Esophagus squamous epithelium (tissue), 5 donors: ENCODE measurements at places on chromosomes 5 and 9.

GRCh38 chr5:40027400-40027799 is 602.6 kb upstream of the DAB2 start:
- no peak for DNase-seq

GRCh38 chr5:52808316-52808901 is 20.7 kb downstream of the ITGA1 start:
- DNase-seq: no peak

GRCh38 chr5:56450766-56451165 is 217.6 kb upstream of the ANKRD55 start:
- no peak for DNase-seq

DNA sequence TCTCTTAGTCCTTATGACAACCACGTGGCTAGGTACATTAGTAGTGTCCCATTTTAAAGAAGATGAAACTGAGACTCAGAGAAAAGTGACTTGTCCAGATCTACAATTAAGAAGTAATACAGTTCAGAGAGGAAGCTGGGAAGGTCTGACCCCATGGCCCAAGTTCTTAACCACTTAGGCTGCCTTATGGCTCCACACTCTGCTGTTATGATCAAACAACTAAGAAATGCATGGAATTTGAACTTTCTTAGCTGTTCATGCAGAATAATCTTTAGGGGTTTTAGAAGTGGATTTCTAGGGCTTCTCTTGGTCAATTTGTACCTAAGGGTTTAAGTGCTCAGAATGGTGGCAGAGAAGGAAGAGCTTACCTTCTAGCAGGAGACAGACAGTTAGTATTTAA is 128.0 kb upstream of the MSX2 start:
- no peak for DNase-seq

GRCh38 chr9:127854184-127854806 is at the start of gene ENG:
Gene ENG (minus strand): TSS chr9:127854658. CDS start chr9:127854355, 303 bp downstream.
- no peak for DNase-seq

- DNase-seq: no peak
Measured at GRCh38 chr5:157047898-157048297, 11.0 kb downstream of the HAVCR1 start.

- no peak for DNase-seq
Measured at GRCh38 chr5:111997308-111997707, 240.3 kb upstream of the NREP start.

- DNase-seq: no peak
Measured at GRCh38 chr9:70205366-70206020, 53.3 kb upstream of the SMC5 start.

GRCh38 chr5:96350678-96351077 is 82.4 kb downstream of the PCSK1 start:
- DNase-seq: no peak

DNA sequence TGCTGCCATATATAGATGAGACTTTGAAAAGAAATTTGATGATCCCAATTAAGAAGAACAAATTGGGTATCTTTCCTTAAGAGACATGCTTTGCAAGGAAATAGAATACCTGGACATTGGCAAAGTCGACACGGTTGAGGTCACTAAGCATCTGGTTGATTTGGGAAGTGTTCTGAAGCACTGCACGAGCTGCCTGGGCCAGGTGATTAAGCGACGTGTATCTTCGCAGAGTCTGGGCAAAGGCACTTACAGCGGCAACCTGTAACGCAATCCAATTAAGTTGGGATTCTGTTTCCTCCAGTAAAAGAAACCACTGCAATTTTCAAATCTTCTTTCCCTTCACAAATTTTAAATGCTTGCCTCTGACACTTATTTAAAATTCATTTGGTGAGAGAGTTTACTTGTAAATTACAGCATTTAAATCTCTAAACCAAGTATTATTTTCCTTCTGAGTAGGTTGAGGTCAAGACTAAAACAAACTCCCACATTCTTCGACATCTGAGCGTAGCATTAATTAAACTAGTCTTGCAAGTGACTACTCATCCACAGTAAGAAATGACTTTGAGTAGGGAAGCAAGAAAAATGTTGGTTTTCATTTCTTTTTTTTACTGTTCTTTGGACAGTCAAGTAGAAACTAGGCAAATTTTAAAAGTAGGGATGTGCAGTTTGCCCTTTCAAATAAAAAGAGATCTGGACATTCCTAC is 262.8 kb downstream of the RFX3 start:
- DNase-seq: no peak

GRCh38 chr9:135486267-135487065 is 6.9 kb downstream of the PPP1R26 start:
- DNase-seq: no peak

DNA sequence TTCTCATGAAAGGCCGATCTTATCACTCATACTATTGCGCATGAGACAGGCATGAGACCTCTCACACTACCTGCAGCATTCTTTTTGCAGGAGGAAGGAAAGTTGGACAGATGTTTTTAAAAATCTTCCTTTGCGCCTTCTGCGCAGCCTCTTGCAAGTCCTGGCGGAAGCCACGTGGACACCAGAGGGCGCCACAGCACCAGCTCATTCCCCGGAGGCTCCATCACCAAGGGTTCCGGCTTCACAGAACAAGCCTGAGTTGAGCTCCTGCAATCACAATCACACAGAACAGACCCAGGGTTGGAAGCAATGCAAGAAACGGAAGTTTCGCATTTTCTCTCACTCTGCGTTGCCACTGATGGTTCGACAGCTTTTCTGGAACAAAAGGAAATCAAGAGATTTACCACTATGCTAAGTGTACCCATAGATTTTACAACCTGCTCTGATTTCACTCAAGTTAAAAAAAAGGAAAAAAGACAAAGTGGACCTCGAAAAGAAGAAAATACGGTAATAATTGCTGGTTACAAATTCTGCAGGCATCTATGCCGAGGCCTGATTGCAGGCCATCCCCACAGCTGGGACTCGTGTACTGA is 304.7 kb upstream of the MSX2 start:
- peak; percentile 8 for DNase-seq
